ENCODE measurements at places on chromosomes 7 and 10.

DNA sequence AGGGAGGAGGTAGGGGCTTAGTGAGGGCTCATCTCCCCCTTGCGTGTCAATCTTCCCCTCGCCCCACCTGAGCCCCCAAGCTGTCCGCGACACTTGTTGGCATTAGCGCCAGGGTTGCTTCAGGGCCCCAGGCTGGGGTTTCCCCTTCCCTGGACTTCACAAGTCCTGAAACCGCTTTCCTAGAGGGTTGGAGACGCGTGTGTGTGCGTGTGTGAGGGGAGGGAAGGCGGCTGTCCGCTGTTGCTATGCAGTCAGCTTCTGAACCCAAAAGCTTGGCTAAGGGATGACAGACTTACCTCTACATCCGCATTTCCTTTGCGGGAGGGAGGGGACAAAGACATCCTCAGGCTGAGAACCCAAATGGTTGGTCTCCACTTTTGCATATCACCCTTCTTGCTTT lies 803 bp downstream of the GOLGA7B start:
- DNase-seq, result no peak

- DNase-seq, result no peak
Measured at GRCh38 chr7:156446990-156447389, 193.6 kb upstream of the RNF32 start.

- DNase-seq, result no peak
Measured at GRCh38 chr7:137935884-137936508, 65.9 kb downstream of the CREB3L2 start.

- no peak for DNase-seq
Measured at GRCh38 chr10:85067955-85068354, 739.6 kb downstream of the CCSER2 start.

- no peak for DNase-seq
Measured at GRCh38 chr10:129790715-129791446, 173.2 kb downstream of the EBF3 start.

GRCh38 chr10:111119637-111120036 lies 42.8 kb downstream of the ADRA2A start:
- no peak for DNase-seq

All from WTC11 (cell line).